ENCODE measurements at places on chromosomes 2 and 18.

GRCh38 chr2:219475278-219475677, 23.4 kb upstream of the GMPPA start:
- DNase-seq, result no peak

GRCh38 chr2:5203134-5203755, 488.9 kb upstream of the SOX11 start:
- DNase-seq, result no peak

DNA sequence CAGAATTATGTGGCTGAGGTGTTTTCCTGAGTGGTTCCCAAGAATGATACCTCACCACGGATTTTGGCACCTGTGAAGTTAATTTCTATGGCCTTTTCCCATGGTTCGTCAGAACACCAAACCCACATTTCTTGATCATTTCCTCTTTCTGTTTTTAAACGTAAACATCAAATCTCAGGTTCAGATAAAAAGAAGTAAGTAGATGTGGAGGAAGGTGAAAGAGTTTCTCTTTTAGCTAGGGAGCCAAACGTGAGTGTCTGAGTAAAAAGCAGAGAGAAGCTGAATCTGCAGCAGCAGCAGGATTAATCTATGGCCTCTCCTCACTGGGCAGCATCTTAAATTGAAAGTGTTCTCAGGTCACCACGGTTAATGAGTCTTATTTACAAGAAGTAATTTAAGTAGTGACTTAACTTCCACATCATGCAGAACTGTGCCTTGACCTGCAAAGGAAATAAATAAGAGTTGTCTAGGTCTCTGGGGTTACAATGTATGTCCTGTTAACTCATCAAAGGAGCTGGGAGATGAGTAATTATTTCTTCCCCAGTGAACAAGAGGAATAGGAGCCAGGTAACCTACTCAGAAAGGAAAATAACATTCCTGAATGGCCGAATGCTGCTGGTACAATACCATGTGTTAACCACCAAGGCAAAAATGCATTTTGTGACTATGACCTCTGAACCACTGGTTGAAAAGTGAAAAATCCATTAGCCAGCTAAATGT, 139.6 kb upstream of the NETO1 start:
- DNase-seq, result no peak

DNA sequence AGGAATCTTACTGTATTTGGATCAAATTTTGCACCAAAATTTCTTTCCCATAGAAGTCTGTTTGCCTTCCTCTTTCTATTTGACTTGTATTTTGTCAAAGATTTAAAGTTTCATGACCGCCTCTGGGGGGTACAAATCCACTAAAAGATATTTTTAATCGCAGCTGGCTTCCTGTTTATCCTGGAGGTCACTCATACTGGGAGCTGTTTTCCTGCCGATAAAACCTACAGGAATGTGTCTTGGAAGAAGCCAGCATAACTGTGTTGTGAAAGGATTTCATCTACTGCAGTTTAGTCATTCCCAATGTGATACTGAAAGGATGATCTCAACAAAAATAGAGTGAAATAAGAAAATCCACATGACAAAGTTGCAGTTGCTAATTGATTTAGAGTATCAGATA, 184.0 kb downstream of the RIT2 start:
- no peak for DNase-seq

DNA sequence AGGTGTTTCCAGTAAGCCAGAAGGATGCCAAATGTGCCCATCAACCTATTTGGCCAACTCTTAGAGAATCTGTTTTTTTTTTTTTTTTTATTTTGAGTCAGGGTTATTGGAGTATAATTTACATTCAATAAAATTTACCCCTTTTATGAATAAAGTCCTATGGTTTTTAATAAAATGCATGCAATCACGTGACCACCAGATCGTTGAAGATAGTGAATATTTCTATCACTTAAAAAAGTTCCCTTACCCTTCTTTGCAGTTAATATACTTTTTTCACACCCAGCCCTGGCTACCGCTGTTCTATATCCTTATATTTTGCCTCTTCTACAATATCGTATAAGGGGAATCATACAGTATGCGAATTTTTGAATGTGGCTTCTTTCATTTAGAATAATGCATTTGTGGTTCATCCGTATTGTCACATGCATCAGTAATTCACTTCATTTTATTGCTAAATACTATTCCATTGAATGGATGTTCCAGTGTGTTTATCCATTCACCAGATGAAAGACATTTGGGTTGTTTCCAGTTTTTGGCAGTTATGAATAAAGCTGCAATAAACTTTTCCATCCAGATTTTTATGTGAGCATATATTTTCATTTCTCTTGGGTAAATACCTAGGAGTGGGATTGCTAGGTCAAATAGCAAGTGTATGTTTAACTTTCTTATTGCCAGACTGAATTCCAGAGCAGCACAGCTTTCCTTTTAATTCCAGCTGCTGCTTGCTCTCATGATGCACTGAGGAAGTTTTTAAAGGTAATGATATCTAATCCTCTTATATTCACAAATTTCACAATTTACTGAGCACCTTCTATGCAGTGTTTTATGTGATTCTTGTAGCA, 156.3 kb upstream of the NT5C1B start:
- DNase-seq, result no peak

DNA sequence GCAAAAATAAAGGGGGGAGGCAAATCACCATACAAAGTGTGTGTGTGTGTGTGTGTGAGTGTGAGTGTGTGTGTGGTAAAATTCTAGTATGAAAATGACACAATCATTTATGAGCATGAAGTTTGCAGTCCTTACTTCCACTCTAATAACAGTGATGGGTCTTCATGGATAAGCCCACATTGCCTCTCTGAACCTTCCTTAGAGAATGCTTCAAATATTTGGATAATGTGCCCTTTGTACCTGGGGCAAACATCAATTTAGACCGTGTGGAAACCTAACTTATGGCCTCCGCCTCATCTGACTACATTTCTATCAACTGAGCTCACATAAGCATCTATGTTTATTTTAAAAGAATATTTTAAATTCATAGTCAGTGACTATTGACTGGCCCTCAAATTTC, 3.7 kb downstream of the SCN9A start:
- no peak for DNase-seq

- no peak for DNase-seq
Observed at GRCh38 chr18:24136967-24137373, 1.9 kb upstream of the CABYR start.

GRCh38 chr18:47120428-47120827, 29.9 kb downstream of the HDHD2 start:
- DNase-seq, result no peak

All from CD4-positive, alpha-beta T cell (primary cell).